ENCODE measurements at places on chromosomes 4 and X. TPM values are rescaled to one million over a fixed set of nuclear protein-coding genes. Genes with fewer than 3 reads are reported as not detected.

- DNase-seq: no peak
Observed at GRCh38 chrX:45743081-45743533, 542.4 kb upstream of the DIPK2B start.

DNA sequence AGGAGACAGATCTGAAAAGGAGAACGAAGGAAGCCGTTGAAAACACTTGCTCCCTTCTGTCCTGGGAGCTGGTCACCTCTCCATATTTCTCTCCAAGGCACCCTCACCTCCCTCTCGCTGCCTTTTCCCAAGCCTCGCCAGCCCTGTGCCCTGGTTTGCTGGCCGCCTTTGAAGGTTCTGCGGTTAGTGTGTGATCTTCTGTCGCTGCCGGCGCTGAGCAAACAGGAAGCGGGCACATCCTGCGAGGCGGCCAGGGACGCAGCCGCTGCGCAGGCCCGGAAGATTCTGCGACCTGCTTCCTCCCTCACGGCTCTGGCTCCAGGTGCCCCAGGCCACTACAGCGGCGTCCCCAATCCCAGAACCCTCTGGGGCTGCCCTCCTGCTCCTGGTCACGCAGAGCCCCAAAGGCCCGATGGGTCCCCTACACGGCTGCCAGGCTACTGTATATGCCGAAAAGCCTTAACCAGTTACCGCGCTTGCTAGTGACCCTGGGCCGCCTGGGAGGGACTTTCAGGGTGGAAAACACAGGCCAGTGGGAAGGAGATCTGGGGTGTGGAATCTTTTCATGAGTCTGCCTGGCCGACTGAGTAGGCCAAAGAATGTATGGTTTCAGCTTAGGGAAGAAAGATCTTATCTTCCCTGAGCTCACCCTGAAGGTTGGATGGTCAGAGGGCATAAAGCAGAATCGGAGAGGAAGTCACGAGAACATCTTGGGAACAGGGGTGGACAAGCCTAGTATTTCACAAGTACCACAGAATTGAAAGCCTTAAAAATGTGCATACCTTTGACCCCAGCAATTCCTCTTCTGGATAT, 2.3 kb upstream of the SASH3 start:
- peak; percentile 76 for DNase-seq

MFAP3L gene
- 0.35 TPM for total RNA-seq

DNA sequence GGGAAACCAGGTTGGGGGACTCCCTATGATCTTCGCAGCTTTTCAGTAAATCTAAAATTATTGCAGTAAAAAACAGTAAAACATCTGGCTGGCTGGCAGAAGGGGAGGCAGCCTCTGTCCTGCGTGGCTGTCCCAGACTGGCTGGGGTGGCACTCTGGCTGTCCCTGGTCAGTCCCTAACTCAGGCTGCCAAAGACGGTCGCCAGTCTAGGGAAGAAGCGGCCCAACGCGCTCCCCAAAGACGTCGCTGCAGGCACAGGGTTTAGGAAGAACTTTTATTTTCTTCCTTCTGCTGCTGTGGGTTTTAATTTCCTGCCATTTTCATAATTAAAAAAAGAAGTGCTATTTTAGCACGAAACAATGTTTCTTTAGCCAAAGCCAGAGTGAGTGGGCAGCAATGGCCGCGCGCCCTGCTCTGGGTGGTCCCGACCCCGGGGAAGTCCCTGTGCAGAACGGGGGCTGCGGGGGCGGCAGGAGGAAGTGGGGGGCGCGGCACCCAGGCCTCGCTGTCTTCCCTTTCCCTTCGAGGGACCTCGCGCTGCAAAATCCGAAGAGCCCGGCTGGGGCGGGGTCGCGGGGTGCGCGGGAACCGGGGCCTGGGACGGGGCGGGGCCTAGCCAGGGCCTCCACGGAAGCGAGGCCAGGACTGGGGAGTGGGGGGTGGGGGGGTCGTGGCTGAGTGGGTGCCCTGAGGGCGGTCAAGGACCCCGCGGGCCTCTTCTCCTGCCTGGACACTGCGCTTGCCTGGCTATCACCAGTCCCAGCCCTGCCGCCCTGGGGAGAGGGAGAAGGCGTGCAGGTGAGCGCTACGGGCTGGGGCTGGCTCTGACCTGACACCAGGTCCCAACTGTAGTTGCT, 6.3 kb upstream of the LETM1 start:
- DNase-seq: no peak

GRCh38 chr4:137543648-137544047, 11.4 kb upstream of the PCDH18 start:
- DNase-seq: no peak

DNA sequence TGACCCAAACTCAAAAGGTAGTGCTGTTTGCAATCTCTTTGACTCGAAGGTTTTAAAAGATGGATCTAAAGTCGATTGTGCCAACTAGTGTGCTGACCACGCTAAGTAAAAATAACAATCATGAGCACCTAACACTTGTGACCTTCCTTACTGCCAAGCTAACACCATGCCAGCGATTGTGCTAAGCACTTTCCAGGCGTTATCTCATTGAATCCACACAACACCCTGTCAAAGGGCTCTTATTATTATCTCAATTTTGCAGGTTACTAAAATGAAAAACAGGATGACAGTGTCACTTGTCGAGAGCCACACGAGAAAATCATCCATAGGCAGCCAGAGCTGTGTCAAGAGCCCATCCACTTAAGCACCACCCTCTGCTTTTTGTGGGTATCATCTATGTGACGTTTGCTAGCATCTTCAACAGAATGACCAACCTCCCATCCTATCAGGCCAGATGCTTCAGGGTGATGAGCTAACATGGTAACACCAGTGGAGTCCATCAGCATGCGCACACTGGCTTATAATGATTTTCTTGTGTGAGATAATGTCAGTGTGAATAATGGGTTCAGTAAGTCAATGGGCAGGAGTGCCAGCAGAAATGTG, 893 bp upstream of the GAB3 start:
- no peak for DNase-seq

- no peak for DNase-seq
Observed at GRCh38 chrX:132333351-132333750, 114.1 kb upstream of the RAP2C start.

CSN1S1 gene
- total RNA-seq: not detected

GRCh38 chrX:152647978-152648377, 10.3 kb downstream of the GABRQ start:
- no peak for DNase-seq

GLRA3 gene
- not detected for total RNA-seq

GRCh38 chr4:151715881-151716280, 44.9 kb downstream of the GATB start:
- no peak for DNase-seq

DNA sequence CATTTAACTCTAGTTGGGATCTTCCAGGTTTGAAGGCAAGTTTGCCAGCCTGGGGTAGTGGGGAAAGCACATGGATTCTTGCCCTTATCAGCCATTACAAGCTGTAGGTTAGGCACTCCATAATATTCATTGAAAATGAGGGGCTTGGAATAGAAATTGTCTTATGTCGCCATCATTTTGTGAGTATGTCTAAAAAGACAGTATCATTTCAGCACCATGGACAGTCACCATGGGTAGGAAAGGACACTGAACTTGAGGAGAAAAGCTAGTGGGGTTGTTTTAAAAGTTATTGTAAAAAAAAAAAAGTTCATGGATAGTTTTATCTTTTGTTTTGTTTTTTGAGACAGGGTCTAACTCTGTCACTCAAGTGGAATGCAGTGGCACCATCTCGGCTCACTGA, 356.1 kb downstream of the HNRNPD start:
- peak; percentile 40 for DNase-seq

DNA sequence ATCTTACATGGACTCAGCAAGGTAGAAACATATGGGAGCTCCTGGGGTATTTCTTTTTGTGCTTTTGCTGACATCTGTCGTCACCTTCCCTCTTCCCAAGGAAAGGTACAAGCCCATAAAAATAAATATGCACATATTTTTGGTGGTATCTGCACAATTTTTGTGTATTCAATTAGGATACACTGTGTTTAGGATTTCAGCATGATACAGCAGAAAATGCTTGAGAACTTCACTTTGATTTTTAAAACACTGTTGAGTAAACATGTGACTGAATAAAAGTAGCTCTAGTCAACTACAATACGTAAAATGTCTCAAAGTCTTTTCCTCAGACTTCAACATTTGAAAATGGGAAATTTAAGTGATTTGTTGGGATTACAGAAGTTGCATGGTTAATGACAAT, 99.4 kb upstream of the SPANXC start:
- DNase-seq: no peak

DNA sequence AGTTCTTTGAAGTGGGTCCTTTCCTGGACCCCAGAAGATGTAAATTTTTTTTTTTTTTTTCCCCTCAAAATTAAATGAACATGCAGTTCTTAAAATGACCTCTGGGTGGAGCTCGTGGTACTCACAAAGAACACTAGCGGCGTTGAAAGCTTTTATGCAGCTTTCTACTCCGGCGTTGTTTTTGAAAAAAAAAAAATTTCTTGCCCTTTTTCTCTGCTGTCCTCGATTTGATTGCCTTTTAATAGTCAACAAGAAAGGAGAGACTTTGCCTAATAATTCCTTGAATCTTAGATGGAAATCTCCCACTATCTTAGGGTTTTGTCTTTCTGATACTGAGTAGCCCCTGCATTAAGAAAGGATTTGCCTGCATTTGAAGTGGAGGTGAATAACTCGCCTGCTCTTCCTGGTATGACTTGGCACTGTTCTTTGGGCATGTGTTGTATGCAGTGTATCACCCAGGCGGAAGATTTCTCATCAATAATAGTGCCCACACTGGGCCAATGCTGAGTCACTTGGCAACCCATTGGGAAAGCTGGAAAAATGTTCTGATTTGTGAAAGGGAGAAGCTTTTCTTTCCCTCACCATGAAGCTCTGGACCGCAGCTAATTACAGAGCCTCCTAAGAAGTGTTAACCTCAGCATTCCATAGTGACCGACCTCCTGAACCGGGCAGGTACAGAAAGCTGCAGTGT, 104.0 kb downstream of the PHEX start:
- peak; percentile 21 for DNase-seq

GRCh38 chr4:155307731-155308277, 69.0 kb downstream of the MAP9 start:
- DNase-seq: no peak

DNA sequence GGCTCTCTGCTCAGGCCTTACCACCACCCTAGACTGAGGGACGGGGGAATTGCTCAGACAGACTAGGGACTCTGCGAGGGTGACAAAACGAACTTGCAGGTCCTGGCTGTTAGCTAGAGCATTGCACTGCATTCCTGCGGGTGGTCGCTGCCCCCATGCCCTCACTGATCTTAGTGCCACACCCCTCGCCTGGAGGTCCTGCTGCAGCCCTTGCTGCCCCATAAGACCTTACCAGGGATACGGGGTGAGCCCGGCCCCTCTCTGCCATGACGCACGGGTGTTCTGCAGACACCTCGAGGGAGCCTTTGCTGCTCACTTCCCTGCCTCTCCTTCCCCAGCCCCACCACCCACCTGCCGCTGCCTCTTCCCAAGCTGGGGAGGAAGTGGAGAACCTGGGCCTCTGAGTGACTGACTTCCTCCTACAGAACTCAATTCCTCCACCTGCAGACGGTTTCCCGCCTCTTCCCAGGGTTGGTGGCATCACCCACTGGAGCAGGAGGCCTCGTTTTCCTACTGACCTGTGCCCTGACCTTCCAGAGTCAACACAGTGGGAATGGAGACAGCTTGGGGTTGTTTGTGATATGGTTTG, 19.8 kb upstream of the TBC1D14 start:
- DNase-seq: no peak

- no peak for DNase-seq
Observed at GRCh38 chr4:159107203-159107925, 4.5 kb downstream of the RAPGEF2 start.

- DNase-seq: no peak
Observed at GRCh38 chr4:108236264-108236663, 67.5 kb upstream of the LEF1 start.

DNA sequence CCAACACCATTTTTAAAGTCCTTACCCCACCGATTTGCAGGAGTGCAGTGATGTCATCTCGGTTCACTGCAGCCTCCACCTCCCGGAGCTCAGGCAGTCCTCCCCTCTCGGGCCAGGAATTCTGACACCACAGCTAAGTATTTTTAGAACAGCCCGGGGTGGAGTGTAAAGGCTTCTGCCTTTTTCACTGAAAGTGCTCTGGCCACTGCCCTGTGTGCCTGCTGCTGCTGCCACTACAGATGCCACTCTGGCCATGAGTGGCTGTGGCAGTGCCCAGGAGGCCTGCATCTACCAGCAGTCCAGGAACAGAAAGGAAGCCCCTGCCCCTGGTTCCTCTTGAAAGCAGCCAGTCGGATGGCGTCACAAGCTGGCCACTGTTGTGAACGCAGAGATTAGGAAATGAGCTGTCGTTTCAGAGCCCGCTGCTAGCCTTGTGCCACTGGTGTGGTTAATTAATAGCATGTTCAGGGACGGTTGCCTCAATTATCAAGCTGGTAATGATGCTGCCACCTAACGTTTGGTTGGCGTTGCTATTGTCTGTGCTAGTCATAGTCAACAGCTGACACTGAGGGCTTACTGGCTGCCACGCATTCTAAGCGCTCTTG, 23.6 kb upstream of the TBC1D14 start:
- DNase-seq: no peak

GRCh38 chr4:146349306-146349705, 135.0 kb downstream of the REELD1 start:
- no peak for DNase-seq

VAMP7 gene
- total RNA-seq: 35.9 TPM

PAGE4 gene
- total RNA-seq: not detected
